Stimulated activated CD8-positive, alpha-beta memory T cell treated with anti-CD3 and anti-CD28 coated beads, Interleukin-2, amount 100 ng/mL, for 1 hour (primary cell): ENCODE measurements at places on chromosomes 7 and 10.

DNA sequence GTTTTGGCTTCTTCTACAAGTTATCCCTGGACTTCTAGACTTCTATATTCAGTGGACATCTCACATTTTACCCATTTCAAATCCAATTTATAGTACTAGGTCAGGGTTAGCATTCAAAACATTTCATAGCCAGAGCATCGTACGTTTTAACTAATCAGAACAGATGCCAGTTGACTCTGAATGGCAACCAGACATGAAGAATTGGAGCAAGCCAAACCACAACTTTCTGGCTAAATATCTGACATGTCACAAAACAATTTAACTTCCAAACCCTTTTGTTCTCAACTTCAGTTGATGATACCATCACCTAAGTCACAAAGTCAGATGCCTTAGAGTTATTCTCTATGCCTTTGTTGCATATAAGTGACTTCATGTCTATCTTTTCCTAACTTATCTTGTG lies 1105.7 kb downstream of the XPNPEP1 start:
- DNase-seq = no peak

DNA sequence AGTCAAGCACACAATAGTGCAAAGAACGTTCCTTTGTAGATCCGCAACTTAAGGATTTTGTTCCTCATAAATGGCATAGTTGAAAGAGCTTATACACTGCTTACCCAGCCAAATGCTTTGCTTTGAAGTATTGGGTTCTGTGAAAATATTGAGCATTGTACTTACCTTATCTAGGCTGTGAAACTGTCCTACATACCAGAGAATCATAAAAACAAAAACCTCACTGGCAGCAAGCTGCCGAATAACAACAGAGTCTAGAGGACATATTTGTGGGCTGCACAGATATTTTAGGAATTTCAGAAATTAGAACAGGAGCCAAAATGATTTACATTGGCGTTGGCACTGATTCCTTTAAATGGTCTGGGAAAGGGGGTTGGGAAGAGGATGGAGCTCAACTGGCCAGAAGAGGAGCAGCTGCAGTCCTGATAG lies 174.8 kb downstream of the RTKN2 start:
- no peak for DNase-seq

- DNase-seq = no peak
These were observed 27.1 kb downstream of the EEPD1 start for GRCh38 chr7:36180121-36180520.

DNA sequence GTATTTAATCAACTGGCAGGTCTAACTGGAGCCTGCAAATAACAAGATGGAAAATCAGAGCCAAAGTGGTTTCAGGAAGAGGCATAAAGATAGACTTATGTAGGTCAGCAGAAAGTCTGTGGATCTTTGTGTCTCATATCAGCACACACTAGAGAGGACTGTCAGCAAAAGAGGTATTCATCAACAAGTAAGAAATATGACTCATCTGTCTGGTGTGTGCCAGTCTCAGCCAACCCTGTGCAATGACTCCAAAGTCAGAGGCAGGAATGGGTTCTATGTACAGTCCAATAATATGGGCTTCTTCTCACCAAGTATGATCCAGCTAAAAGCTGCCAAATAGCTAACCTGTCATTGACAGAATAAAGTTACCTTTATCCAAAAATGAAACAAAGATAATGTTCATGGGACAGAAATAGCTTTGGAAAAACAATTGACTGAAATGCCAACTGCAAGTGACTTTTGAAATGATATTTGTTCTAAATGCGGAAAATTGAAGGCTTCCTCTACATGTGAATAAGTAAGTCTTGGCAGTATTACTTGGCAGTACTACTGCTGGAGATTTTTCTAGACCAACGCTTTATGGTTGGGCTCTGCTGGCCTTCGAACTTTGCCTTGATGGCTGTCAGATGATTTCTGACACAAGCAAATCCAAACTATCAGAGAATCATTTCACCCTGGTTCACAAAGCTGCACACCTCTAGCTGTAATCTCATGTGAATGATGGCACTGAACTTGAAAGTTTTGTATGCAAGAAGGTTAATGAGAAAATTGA lies 272.3 kb upstream of the SEMA3C start:
- DNase-seq = no peak

- DNase-seq = no peak
These were observed 845.7 kb upstream of the POT1 start for GRCh38 chr7:125775317-125775716.

- no peak for DNase-seq
These were observed 85.0 kb upstream of the KIF5B start for GRCh38 chr10:32141018-32141807.

GRCh38 chr7:104096683-104097082 lies 107.2 kb upstream of the RELN start:
- DNase-seq = no peak

DNA sequence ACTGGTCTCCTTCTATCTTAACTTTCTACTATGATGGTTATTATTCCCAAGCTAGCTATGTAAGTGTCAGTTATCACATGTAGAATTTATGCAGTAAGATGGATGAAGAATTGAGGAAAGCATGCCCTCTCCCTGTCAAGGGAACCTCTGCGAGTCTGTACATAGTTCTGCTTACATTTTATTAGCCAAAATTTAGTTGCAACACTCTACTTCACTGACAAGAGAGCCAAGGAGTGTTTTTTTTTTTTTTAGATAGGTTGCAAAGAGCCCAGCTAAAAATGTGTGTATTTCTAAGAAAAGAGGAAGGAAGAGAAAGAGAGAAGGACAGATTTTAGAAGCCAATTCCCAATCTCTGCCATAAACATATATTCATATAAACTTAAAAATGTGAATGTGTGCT lies 357.7 kb upstream of the LRRN3 start:
- DNase-seq = no peak

- no peak for DNase-seq
These were observed 1236.0 kb upstream of the CELF2 start for GRCh38 chr10:9781666-9782065.

GRCh38 chr10:98445200-98445812 lies 1.4 kb downstream of the HPS1 start:
- DNase-seq = no peak

- no peak for DNase-seq
These were observed 152.3 kb downstream of the NEBL start for GRCh38 chr10:20744821-20745220.

DNA sequence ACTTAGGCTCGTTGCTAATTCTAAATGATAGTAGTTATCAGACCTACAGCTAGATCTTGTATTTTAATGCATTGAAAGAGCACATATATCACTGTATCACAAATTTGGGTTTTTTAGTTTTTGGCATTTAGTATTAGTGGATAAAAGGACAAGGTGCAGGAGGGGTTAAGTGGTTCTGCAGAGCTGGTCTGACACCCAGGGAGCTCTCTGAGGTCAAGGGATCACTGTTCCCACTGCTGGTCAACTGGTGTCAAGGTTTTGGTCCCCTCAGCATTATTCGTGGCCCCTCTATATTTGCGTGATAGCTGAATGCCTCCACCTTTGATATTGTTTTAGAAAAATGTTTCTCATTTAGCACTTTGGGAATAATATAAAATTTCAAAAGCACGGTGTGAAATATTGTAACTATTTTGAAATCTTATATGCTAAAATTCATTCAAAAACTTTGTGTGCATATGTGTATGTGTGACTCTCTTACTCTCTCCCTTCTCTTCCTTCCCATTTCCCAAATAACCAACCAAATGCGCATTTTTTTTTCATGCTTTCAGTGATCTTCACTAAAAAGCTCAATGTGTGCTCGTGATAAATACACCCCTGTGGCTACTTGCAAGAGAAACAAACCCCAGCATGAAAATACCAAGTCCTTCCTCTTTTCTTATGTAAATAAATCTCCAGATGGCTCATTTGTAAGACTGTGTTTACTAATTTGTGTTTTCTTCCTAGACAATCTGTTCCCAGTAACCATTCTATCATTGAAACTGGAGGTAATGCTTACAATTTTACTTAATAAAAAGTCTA lies 309.2 kb downstream of the FGFR2 start:
- no peak for DNase-seq

GRCh38 chr7:28587211-28587610 lies 174.9 kb downstream of the CREB5 start:
- DNase-seq = no peak

- no peak for DNase-seq
These were observed 40.6 kb upstream of the AOAH start for GRCh38 chr7:36764929-36765328.

DNA sequence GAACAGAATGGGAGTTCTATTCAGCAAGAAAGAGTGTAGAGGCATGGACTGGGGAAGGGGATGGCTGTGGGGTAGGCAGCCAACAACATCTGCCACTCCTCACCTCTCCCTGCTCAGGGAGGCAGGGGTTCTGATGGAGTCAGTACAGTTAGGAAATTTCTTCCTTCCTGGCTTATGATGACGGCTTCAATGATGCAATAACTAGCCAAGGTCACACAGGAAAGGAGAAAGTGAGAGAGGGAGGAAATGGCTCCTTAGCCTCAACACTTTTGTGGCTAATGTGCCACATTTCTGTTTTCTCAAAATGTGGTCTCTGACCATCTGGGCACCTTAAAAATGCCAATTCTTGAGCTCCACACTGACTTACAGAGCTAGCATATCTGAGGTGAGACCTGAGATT lies 79.3 kb upstream of the PDZD8 start:
- no peak for DNase-seq

- no peak for DNase-seq
These were observed 72.4 kb downstream of the NKX6-2 start for GRCh38 chr10:132713421-132714095.

GRCh38 chr10:50605951-50606270 lies 17.8 kb downstream of the SGMS1 start:
- no peak for DNase-seq

GRCh38 chr7:106326594-106327537 lies 42.1 kb upstream of the NAMPT start:
- no peak for DNase-seq

- DNase-seq = no peak
These were observed 32.5 kb downstream of the TNS3 start for GRCh38 chr7:47549397-47549796.

- no peak for DNase-seq
These were observed 339.9 kb upstream of the PODXL start for GRCh38 chr7:131896165-131896863.

- no peak for DNase-seq
These were observed 380.7 kb upstream of the SHH start for GRCh38 chr7:156192921-156193320.

DNA sequence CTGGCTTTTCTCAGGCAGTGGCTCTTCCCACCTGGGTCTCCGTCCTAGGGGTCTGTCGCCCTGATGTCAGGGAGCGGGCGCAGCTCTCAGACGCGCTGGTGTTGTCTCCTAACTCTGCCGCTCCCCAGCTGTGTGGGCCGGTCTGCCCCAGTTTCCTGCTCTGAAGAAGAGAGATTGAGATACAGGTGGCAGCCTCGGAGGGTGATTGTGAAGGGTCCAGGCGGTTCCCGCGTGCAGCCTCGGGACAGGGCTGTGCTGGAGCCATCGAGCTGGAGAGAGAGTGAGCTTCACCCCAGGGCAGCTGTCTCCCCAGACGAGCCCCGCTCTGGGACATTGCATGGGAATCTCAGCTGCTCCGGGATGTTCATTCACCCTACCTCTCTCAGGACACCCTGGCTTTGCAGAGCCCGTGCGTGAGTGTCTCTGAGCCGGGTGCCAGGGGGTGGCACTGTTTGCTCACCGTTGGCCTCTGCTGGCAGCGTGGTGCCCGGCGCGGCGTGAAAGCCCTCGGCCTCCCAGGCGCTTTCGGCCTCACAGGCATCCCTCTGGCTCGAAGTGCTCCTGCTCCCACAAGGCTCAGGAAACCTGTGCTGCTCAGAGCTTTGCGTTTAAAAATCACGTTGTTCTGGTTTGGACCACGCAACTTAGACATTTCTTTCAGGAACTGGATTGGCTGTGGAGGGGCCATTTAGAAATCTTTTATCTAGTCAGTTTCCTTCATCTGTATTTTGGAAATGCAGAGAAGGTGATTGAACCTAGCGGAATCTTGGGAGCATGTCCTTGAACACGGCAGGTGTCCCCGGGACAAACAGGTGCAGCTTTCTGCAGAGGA lies 33.8 kb upstream of the ZFAND2A start:
- DNase-seq = no peak

DNA sequence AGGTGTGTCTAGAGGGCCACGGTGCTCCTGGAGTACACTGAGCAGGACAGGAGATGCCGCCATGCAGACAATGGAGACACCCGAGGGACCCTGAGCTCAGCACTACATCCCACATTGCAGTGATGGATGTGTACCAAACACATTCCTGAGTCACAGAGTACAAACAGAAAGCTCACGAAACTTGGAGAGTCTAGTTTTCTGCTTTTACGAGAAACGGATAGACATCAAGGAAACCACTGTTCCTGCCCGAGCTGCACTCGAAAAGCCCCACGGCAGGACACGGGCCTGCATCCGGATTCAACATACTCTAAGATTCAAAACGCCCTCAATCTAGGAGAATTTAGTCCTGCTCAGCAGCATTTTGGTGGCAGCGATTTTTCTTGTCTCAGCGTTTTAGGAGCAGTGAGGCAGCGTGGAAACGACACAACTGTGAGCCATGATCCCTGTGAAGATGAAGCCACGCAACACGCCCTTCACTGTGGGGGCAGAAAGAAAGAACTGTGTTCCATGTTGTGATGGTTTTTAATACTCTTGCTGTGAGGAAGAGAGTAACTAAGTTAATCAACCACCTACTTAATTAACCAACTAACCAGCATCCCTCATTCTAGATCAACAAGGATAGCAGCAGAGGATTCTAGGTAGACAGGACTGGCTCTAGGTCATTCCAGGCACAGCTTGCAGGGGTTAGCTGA lies 3.2 kb downstream of the TNS3 start:
- no peak for DNase-seq

DNA sequence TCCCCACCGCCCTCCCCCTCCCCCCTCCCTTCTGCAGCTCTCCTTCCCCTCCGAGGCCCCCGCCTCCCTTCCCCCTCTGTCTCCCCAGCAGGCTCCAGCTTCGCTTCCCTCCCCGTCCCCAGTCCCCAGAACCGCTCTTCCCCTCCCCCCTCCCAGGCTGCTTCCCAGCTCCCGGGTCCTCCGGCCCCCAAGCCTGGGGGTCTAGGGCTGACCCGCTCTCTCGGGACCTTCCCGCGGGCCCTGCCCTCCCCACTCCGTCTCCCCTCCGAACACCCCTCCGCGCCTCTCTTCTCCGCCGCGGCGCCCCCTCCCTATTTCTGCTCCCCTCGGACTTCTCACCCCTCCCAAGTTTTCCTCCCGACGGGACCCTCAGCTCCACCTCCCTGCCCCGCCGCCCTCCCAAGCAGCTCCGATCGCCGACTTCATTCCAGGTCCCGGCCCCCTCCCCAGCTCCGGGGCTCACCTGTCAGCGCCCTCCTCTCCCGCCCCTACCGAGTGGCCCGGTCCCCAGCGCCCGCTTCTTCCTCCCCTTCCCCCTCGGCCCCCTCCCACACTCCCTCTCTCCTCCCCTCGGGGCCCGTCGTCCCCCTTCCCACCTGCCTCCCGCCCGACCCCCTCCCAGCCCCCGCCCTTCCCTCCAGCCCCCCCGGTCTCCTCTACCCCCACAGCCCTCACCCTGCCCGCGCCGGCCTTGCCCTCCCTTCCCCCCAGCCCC lies 990 bp downstream of the ZNF467 start:
- DNase-seq = no peak

DNA sequence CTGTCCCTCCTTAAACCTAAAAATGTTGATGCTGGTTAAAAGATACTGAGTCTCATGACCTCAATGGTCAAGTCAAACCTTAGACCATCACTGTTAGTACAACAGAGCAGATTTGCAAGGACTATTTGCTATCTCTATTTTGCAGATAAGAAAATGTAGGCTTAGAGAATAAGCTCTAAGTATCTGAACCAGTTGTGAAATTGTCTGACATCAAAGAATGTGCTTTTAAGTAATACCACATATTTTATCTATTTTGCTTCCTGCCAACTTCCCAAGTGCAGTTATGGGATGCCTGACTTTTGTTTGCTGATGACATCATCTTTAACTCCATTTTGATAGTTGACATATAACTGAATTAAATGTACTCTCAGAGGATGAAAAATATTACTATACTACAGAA lies 83.6 kb upstream of the TMEM106B start:
- no peak for DNase-seq
